Lower lobe of right lung (tissue), 2 donors: ENCODE measurements at places on chromosomes 2 and 18.

GRCh38 chr2:111099402-111099801 is 21.3 kb upstream of the BCL2L11 start:
- DNase-seq = no peak

GRCh38 chr2:169693360-169693759 is 845 bp downstream of the CFAP210 start:
- no peak for DNase-seq

DNA sequence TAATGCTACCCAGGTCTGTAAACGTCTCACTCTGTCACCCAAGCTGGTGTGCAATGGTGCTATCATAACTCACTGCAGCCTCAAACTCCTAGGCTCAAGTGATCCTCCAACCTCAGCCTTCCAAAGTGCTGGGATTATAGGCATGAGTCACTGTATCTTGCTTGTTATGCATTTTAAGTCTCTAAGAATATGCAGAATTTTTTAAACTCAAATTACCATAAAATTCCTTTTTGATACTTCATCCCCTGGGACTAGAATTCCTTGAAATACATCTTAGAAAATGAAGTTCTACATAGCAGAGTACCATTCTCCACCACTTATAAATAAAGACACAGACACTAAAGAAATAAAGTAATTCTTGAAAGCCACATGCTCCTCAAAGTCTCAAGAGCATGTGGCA is 30.2 kb upstream of the LRATD1 start:
- no peak for DNase-seq

- DNase-seq = no peak
These were observed 40.7 kb downstream of the SLC9A2 start for GRCh38 chr2:102660070-102660469.
